Posterior vena cava (tissue), 2 donors: ENCODE measurements at places on chromosomes 16 and 17.

DNA sequence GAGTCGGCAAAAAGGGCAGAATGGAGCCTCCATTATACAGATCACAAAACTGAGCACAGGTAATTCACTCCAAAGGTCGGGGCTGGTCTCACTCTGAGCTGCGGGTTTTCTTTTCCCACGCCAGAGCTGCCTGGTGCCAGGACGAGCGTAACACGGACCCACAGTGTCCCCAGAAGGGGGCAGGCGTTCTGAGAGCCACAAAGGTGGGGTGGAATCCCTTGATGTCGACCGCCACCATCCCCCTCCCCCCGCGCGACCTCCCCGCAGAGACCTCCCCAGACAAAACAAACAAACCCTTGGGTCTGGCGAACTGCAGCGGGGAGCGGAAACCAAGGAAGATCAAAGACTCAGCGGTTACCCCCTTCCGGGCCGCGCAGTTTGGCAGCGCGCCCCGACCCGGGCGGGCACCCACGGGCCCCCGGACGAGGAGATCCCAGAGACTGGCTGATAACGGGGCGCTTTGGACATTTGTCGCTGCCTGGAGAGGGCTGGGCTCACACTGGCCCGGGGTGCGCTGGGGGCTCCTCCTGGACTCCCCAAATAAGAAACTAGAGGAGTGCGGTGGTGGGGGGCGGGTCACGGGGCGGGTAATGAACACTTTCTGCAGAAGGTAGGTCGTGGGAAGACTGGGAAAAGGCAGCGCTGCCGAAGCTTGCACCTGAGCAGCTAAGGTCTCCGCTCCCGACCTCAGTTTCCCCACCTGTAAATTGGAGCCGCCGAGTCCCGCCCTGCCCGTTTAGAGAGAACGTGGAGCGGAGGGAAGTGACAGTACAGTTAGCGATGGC, 664 bp upstream of the NKD1 start:
- no peak for DNase-seq

GRCh38 chr17:10635290-10635689, 21.8 kb downstream of the MYH3 start:
- peak; percentile 48 for DNase-seq

GRCh38 chr17:61380836-61381525, 18.7 kb upstream of the TBX2 start:
- DNase-seq = no peak

DNA sequence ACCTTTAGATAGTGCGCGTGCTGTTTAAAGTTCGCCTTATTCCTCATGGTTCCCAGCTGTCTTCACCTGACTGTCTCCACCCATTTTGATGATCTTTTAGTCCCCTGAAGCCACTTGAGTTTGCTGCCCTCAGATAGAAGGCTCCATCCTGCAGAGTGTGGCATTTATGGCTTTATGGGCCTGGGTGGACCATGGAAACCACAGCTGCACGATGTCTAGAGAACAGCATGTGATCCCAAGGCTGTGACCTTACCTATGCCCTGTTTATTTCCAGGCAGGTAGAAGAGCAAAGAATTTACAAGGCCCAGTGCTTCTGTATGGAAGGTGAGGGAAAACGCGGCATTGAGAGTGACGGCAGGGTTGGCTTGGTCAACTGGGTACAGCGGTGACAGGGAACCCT, 356.9 kb downstream of the SLC39A11 start:
- DNase-seq = peak; percentile 24

DNA sequence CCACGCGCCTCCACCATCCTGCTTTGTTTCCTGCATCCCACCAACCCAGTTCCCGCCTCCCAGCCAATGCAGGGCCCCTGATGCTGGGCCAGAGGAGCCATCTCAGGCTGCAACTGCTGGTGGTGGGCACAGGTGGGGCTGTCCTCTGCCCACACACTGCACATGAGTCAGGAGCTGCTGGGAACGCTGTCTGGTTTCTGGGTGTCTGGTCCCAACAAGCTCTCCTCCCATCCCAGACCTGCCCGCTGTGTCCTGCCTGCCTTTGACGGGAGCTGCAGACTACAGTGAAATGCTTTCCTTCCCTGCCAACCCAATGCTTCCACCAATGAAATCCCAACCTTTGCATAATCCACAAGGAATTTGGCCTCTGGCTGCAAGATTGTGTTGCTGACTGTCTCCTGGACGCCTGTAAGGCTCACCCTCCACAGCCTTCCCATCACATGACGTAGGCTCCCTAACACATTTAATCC, 98.9 kb downstream of the N4BP1 start:
- DNase-seq = peak; percentile 89

DNA sequence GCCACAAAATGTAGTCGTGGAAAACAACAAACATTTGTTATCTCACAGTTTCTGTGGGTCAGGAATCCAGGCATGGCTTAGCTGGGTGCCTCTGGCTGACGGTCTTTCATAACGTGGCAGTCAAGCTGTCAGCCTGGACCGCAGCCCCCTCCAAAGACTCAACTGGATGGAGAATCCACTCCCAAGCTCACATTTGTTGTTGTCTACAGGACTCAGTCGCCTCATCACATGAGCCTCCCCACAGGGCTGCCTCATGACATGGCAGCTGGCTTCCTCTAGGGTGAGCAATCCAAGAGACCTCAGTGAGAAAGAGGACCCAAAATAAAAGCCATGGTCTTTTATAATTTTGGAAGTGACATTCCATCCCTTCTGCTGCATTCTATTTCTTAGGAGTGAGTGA, 34.7 kb upstream of the AKAP1 start:
- no peak for DNase-seq

DNA sequence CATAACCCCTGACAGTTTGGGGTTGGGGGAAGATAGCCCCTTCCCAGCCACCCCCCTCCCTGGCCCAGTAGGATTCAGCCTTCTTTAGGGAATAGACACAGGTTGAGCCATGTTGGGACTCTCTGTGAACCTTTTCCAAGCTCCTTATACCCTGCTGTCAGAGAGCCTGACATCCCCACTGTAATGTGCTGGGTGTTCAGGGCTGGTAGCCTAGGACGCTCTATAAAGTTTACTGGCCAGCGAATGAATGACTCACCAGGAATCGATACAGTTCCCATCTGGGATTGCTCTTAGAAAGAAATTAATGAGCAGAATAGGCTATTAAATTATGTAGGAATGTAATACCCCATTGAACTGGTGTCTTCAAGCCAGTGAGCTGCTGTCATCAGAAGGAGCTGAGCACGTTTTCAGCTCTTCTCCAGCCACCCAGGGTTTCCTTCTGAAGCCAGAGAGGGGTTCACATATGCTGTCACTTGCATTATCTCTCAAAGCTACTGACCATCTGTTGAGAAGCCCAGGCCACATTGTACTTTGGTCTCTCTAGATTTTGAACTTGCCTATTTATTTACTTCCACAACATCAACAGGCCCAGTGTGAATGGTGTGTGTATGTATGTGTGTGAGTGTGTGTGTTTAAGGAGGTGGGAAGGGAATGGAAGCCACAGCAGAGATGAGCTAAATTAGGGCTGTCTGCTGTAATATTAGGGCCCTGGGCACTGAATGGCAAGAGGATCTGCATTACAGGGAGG, 64.9 kb downstream of the SPACA3 start:
- DNase-seq = no peak

GRCh38 chr17:73879987-73880386, 235.7 kb upstream of the SDK2 start:
- no peak for DNase-seq

GRCh38 chr16:82801361-82801760, 174.6 kb downstream of the CDH13 start:
- DNase-seq = no peak

DNA sequence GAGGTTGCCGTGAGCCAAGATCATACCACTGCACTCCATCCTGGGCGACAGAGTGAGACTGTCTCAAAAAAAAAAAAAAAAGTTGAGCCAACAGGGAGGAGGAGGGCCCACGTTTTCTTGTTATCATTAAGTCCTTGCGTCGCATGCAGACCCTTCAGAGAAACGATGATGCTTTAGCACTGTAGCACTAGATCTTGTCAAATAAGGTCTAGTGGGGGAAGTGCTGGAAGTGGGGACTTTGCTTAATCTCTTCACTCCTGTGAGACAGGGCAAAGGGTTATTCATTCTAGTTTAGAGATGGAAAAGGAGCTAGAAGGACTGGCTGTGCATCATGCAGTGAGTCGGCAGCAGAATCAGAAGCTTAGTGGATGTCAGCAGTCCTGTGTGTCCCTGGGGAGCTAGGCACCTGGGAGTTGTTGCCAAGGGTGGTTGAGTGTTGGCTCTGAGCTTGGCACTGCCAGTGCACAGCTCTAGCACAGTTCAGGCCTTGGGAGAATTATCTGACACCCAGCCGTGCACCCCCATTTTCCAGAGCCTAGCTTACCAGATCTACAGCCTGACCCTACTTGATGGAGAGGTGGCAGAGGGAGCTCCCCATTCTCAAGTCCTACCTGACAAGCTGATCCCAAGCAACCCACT, 33.4 kb upstream of the TBX2 start:
- DNase-seq = no peak

DNA sequence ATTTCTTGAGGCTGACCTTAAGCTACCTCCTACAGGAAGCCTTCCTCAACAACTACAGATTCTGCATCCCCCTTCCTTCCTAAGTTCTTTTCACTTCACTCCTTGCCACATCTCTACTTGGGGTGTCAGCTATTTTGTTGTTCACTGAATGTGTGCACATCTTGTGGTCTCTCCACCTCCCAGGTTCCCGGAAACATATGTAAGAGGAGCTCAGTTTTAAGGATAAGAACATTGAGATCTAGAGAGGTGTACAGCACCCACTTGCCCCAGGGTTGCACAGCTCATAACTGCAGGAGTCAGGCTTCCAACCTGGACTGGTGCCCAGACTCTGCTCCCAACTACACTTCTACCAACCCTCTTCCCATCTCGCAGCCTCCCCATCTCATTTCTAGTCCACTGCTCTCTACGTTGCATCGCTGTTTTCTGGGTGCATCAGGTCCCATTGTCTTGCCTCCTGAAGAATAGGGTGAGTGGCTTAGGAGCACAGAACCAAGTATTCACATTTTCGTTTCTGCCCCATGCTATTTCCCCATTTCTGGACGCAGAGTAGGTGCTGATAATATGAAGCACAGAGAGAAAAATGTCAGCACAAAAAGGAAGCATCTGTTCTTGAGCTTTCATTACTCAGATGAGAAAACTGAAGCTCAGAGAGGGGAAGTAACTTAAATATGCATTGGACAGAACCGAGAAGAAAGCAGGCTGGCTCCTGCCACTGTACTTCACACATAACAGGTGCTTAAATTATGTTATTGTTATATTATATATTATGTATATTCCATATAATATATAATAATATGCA, 292.0 kb upstream of the CCL2 start:
- DNase-seq = no peak

DNA sequence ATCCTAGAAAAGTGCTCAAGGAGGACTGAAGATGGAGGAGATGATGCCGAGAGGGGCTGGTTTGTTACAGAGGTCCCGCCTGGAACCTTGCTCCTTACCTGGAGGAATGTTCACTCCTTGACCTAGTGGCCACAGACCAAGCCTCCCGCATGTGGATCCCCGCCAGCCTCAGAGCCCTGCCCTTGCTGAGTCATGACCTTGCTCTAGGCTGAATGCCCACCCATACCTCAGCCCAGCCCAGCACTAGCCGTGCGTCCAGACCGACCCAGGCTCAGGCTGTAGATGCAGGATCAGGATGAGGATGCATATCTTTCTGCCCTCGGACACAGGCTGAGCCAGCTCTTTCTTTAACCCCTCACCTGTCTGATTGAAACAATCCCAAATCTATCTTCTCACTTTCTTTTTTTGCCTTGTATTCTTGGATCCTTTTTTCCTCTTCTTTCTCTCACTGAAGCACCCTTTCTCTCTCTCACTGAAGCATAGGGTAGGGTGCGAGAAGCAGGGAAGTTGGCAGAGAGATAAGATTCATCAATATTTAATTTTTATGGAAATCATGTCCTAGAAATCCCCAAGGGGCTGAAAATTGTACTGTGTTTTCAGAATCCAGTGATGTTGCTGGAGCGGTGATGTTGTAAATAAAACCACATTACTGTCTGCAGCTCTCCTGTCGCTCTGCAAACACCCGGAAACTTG, 34.9 kb downstream of the WSCD1 start:
- DNase-seq = no peak

DNA sequence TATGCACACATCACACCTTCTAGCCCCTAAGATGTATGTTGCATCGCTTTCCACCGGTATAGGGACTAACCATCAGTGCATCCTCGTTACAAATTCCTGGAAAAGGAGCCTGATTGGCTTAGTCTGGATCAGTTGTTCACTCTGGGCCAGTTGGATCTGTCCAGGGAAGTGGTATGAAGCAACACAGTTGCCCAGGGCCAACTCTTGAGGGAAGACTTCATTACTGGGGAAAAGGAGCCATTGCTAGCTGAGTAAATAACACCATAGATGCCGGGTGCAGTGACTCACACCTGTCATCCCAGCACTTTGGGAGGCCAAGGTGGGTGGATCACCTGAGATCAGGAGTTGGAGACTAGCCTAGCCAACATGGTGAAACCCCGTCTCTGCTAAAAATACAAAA, 275.2 kb upstream of the RBFOX1 start:
- DNase-seq = no peak

- no peak for DNase-seq
Measured at GRCh38 chr16:63612462-63613227, 1509.2 kb downstream of the CDH11 start.

GRCh38 chr17:82443465-82444283, 6.9 kb downstream of the CYBC1 start:
- no peak for DNase-seq

GRCh38 chr17:72556944-72557826, 436.4 kb downstream of the SOX9 start:
- no peak for DNase-seq

DNA sequence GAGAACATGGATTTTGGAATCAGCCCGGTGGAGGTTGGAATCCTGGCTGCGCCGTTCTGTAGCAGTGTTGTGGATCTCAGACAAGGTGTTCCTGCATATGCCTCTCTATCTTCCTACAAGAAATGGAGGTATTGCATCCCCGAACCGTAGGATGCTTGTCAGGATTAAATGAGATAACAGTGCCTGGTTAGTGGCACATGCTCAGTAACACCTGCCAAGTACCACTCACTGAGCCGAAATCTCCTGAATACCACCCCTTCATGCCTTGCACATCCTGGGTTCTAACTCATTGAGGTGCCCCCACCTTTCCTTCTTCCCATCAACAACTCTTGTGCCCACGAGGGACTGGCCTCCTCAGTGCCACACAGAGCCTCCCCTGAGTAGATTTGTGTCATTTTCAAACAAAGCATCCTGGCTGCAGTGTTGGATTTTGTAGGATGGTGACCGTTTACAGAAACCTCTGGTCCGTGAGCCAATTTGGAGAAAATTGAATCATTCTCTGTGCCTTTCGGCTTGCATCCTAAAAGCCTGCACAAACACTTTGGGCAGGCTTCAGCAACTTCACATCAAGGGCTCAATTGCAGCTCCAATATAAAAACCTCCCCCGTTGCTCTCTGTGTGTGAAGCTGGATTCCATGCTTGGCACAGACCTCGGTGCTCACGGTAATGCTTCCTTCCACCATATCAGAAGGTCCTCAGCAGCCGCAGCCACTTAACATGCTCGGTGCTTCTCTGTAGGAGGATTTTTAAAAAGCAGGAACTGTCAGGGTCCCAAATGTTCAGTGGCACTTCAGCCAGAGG, 84.2 kb downstream of the WWOX start:
- no peak for DNase-seq

- no peak for DNase-seq
Measured at GRCh38 chr17:65544672-65545071, 16.8 kb downstream of the AXIN2 start.

- no peak for DNase-seq
Measured at GRCh38 chr17:21171309-21171922, 42.5 kb downstream of the TMEM11 start.

GRCh38 chr17:2964831-2965230, 98.6 kb downstream of the OR1D5 start:
- DNase-seq = peak; percentile 48
